Stimulated activated CD8-positive, alpha-beta memory T cell treated with anti-CD3 and anti-CD28 coated beads, Interleukin-15, amount 100 ng/mL, for 48 hours (primary cell): ENCODE measurements at places on chromosomes 7 and 10.

- no peak for DNase-seq
These were observed 1.7 kb upstream of the CDH23 start for GRCh38 chr10:71394926-71395562.

GRCh38 chr10:114265392-114266053, 26.5 kb downstream of the VWA2 start:
- no peak for DNase-seq

DNA sequence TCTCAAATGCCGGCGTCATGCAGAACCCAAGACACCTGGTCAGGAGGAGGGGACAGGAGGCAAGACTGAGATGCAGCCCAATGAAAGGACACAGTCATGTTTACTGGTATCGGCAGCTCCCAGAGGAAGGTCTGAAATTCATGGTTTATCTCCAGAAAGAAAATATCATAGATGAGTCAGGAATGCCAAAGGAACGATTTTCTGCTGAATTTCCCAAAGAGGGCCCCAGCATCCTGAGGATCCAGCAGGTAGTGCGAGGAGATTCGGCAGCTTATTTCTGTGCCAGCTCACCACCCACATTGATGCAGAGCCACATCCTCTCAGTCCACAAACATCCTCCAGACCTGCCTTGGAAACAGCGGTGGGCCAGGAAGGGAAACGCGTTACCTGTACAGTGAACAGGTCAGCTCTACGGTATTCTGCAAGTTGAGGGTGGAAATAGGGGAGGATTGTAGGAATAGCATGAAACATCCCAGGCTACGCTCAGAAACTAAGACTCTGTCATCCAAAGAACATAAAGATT, 133.1 kb upstream of the PRSS1 start:
- no peak for DNase-seq

DNA sequence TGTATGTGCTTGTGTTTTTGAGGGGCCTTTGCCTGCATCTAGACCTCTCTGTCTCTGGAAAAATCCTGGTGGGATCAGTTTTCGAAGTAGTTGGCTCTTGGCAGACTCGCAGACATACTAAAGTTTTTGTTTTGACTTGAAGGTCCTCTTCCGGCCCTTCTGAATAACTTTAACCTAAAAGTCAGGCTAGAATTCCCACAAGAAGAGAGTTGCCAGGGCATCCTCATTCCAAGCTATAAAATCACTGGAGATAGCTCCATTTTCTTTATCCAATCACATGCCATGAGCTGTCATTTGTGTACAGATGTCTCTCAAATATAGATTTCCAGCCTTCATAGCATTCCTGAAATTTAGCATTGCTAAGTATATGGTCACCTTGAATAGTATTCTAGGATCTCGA, 967.8 kb downstream of the LRMDA start:
- no peak for DNase-seq

DNA sequence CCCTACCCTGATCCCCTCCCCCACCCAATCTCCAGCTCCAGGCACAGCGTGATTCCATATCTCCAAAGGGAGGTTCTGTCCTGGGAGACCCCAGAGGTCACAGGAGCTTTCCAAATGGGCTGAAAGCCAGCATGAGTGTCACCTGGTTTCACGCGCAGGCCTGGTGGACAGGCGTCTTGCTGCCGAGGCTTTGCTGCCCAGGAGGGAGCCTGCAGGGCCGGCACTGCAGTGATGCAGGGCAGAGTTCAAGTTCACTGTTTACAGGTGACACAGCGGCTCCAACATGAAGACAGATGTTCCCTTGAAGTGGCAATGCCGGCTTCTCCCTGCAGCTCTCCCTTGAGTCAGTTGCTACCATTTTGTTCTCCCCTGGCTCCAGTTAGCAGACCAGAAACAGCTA, 104.3 kb downstream of the TCERG1L start:
- DNase-seq, result no peak

GRCh38 chr10:44032216-44032615, 352.7 kb downstream of the CXCL12 start:
- DNase-seq, result no peak

DNA sequence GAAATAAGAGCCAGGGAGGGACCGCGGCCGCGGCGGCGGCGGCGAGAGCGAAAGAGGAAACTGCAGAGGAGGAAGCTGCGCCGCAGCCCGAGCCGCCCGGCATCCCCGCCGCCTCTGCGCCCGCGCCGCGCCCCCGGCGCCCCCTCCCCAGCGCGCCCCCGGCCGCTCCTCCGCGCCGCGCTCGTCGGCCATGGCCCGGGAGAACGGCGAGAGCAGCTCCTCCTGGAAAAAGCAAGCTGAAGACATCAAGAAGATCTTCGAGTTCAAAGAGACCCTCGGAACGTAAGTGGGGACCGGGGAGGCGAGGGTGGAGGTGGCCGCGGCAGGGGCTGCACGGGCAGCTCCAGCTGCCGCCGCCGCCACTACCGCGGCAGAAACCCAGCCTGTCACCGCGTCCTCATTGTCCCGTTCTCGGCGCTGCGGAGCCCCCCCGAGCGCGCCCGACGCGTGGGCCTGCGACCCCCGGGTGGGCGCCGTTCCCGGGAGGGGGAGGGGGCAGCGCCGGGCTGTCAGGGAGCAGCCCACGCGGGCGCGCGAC, 351 bp downstream of the CAMK1D start:
- DNase-seq, result no peak

GRCh38 chr10:8487346-8487745, 432.9 kb downstream of the GATA3 start:
- no peak for DNase-seq

GRCh38 chr10:31508882-31509281, 189.9 kb downstream of the ZEB1 start:
- DNase-seq, result no peak

- DNase-seq, result no peak
These were observed 50.0 kb upstream of the KMT2E start for GRCh38 chr7:104963991-104964385.

- no peak for DNase-seq
These were observed 436.7 kb downstream of the AUTS2 start for GRCh38 chr7:70034999-70035398.

DNA sequence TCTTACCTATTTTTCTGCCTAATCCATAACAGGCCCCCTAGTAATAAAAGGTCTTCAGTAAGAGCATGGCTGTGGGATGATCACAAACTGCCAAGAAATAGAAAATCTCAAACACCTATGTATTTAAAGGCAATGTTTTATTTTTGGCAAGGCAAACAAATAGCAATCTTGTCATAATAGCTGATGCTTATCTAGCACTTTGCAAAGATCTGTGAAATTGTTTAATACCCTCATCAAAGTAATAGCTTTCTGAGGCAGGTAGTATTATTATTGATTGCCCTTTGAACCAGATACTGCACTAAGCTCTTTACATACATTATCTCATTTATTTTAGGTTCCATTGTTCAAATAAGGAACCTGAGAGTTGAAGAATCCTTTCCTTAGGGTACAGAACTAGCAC, 1.6 kb upstream of the CADPS2 start:
- DNase-seq, result no peak

DNA sequence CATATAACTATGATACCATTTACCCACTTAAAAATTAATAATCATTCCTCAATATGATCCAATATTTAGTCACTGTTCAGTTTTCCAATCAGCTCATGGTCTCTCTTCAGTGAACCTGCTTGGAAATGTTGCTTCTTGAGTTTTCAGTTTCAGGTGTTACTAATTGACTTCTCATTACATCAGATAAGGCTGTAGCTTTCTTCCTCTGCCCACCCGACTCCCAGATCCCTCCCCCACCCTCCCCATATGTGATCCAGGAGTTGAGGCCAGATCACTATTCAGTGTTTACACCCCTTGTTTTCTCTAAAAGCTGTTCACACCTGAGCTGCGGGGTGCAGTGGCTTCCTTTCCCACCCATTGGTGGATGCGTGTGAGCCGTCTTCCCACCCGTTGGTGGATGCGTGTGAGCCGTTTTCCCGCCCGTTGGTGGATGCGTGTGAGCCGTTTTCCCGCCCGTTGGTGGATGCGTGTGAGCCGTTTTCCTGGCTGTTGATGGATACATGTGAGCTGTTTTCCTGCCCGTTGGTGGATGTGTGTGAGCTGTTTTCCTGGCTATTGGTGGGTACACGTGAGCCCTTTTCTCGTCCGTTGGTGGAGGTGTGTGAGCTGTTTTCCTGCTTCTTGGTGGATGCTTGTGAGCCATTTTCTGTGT, 3.2 kb upstream of the MTG1 start:
- DNase-seq, result no peak

GRCh38 chr7:28423112-28423511, 10.8 kb downstream of the CREB5 start:
- DNase-seq, result no peak

- no peak for DNase-seq
These were observed 176.9 kb downstream of the PTPRN2 start for GRCh38 chr7:158410720-158411119.

DNA sequence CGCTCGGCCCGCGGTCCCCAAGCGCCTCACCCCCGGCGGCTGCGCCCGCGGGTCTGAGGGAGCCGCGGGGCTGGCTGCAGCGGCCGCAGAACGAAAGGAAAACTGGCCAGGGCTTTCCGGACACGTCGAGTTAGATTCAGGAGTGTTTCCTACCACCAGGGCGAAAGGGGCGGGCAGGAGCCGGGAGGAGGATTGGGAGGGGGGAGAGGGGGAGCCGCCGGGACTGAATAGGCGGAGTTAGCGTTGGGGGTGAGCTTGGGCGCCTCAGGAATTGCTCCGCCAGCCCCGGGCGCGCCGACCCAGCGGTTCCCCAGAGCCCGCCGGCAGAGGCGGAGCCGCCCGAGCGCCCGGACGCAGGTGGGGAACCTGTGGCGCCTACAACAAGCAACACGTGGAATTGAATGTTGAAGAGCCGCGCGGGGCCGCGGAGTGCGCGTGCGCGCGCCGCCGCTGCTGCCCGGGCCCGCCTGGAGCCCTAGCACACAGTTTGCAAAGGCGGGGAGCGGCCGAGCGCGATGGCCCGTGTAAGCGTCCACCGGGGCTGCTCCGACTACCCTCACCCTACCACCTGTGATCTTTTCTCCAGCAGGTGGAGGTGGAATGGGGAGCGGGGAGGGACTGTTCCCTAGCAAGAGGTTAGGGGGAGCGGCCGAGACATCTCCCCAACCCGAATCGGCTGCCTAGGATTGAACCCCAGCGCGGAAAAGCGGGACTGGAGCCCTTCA, at the start of gene CADPS2:
TSS of gene CADPS2 (minus strand) at position 104 of the 725 bp plus-strand sequence. CDS start 123 bp downstream, outside the sequence.
- no peak for DNase-seq

- no peak for DNase-seq
These were observed 134.6 kb downstream of the SEMA3A start for GRCh38 chr7:84060000-84060399.

DNA sequence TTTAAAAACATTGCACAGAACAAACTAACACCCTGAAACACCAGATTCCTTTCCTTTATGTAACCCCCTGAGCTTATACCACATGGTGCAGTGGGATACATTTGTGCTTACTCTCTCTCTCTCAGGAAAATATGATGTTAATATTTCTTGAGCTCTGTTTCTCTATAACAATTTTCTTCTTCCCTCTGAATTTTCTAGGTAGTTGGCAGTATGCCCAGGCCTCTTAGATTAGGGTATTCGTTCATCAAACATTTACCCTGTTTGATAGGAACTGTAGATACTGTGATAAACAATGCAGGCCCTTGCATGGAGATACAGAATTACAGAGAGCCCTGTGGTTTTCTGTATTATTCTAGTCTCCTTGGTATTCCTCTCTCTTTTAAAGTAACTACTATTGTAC, 567.8 kb downstream of the IPMK start:
- DNase-seq, result no peak

GRCh38 chr7:81957517-81957916, 187.7 kb upstream of the HGF start:
- no peak for DNase-seq

DNA sequence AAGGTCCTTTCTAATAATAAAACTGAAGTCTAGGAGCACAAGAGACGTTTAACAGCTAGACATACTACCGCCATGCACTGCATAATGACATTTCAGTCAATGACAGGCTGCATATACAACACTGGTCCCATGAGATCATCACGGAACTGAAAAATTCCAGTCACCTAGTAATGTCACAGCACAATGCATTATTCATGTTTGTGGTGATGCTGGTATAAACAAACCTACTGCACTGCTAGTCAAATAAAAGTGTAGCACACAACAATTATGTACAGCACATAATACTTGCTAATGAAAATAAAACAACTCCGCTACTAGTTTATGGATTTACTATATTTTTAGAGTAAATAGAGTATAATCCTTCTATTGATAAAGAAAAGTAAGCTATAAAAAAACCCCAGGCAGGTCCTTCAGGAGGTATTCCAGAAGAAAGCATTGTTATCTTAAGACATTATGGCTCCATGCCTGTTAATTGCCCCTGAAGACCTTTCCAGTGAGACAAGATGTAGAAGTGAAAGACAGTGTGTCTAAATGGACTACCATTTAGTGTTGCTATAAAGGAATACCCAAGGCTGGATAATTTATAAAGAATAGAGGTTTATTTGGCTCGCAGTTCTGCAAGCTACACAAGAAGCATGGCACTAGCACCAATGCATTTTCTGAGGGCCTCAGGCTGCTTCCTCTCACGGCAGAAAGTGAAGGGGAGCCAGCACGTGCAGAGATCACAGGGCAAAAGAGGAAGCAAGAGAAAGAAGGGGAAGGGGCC, 47.1 kb downstream of the HIBADH start:
- DNase-seq, result no peak

DNA sequence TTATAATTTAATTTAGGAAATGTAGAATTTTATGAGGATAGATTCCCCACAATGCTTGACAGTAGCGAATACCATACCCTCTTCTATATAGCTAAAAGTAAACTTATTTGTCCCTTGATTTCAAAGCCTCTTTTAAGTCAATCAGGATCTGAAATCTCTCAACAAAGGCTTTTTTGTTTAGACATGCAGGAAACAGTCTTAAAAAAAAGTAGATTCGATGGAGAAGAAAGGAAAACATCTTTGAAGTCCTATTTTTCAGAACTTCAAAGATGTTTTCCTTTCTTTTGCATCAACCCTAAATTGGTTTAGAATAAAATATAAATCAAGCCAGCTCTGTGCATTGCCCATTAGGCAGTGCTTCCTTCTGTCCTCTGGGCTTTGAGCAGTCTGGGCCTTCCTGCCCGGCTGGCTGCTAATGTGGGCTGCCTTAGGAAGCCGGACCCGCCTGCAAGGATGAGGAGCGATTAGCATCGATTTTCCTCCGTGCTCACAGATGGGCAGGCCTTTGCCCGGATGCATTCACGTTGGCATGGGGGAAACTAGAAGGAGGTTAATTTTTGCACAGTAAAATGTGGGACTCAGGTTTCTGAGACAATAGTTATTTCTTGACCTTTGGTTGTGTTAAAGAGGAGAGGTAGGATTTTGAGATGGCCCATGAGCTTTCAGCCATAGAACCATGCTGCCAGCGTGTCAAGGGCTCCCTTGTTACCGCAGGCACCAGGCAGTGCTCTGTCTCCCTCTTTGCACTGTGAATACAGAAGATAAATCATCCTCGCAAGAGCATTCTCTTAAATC, 15.5 kb downstream of the MSRB2 start:
- no peak for DNase-seq
